ENCODE measurements at places on chromosomes 1 and 21.

- DNase-seq, result no peak
Observed at GRCh38 chr1:245334827-245335490, 180.2 kb downstream of the KIF26B start.

DNA sequence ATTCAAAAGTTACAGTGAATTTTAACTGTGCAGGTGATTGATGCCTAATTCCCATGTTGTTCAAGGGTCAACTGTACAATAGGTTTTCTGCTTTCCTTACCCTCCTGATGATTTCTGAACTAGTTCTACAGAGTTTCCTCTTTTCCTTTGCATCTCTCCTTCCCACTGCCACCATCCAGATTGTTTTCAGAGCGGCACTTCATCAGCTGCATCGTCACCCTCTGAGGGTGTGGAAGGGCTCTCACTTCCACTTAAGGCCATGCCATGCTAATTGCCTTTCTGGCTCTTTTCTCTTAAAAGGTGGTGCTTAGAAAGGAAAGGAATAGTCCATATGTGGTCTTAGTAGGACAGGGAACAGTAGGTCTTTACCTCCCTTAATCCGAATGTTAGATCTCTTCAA is 39.1 kb downstream of the DISC1 start:
- DNase-seq, result no peak

- no peak for DNase-seq
Observed at GRCh38 chr21:34535886-34536285, 23.9 kb upstream of the KCNE1 start.

- no peak for DNase-seq
Observed at GRCh38 chr1:152487871-152488270, 22.7 kb upstream of the LCE5A start.

GRCh38 chr1:53328541-53329499 is 950 bp upstream of the LRP8 start:
- DNase-seq, result no peak

DNA sequence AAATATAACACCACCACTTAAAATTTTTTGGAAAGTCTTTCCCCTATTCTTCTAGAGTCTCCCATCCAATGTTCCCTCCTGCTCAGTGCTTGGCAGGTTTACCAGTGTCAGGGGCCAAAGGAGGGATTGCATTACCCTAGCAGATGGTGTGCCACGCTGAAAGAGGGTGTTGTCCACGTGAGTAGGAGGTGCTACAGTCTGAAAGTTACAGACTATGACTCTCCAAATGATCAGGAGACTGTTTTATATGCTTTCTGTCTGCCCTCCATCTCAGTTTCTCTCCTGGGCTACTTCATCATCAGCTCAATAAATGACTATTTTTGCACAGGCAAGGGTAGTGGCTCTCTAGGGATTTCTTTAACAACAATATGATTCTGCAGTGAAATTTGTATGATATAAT is 31.3 kb upstream of the ANGPTL7 start:
- no peak for DNase-seq

- DNase-seq, result no peak
Observed at GRCh38 chr1:60359431-60359830, 285.9 kb upstream of the C1orf87 start.

Data from BE2C (cell line).